ENCODE measurements at places on chromosomes 7 and 10. TPM values are rescaled to one million over a fixed set of nuclear protein-coding genes. Genes with fewer than 3 reads are reported as not detected.

NEUROG3 gene
- not detected for polyA plus RNA-seq

MLXIPL gene
- not detected for polyA plus RNA-seq

NOS3 gene
- not detected for polyA plus RNA-seq

MYL10 gene
- polyA plus RNA-seq, result not detected

ANKRD30A gene
- not detected for polyA plus RNA-seq

GIMAP4 gene
- polyA plus RNA-seq, result not detected

MBL2 gene
- polyA plus RNA-seq, result not detected

ALOX5 gene
- polyA plus RNA-seq, result not detected

CACNA2D1 gene
- 7.0 TPM for polyA plus RNA-seq

HOXA5 gene
- not detected for polyA plus RNA-seq

IGF2BP3 gene
- polyA plus RNA-seq, result 29.6 TPM

AFAP1L2 gene
- polyA plus RNA-seq, result 1.2 TPM

KCND2 gene
- polyA plus RNA-seq, result 11.0 TPM

THSD7A gene
- polyA plus RNA-seq, result 18.1 TPM
